Adrenal gland (tissue), 19 donors: ENCODE measurements at places on chromosomes 13 and 19. TPM values are rescaled to one million over a fixed set of nuclear protein-coding genes. Genes with fewer than 3 reads are reported as not detected.

GRCh38 chr13:71460211-71460610 lies 406.8 kb downstream of the DACH1 start:
- no peak for DNase-seq
- H3K27me3 ChIP-seq = no peaks in the 10 kb centered on the region
- H3K36me3 ChIP-seq = no peaks in the 10 kb centered on the region
- no peaks in the 10 kb centered on the region for H3K4me1 ChIP-seq
- H3K4me3 ChIP-seq = no peak overlapping the region

Gene OPA3
- total RNA-seq = 25.0 TPM

GRCh38 chr13:94711561-94712286 lies 621 bp downstream of the SOX21 start:
- H3K4me1 ChIP-seq = peaks cover 20% of the 10 kb centered on the region
- DNase-seq = no peak
- no peaks in the 10 kb centered on the region for H3K36me3 ChIP-seq
- H3K4me3 ChIP-seq = no peak overlapping the region
- H3K27ac ChIP-seq = no peak overlapping the region
- H3K27me3 ChIP-seq = peaks cover 74% of the 10 kb centered on the region

DNA sequence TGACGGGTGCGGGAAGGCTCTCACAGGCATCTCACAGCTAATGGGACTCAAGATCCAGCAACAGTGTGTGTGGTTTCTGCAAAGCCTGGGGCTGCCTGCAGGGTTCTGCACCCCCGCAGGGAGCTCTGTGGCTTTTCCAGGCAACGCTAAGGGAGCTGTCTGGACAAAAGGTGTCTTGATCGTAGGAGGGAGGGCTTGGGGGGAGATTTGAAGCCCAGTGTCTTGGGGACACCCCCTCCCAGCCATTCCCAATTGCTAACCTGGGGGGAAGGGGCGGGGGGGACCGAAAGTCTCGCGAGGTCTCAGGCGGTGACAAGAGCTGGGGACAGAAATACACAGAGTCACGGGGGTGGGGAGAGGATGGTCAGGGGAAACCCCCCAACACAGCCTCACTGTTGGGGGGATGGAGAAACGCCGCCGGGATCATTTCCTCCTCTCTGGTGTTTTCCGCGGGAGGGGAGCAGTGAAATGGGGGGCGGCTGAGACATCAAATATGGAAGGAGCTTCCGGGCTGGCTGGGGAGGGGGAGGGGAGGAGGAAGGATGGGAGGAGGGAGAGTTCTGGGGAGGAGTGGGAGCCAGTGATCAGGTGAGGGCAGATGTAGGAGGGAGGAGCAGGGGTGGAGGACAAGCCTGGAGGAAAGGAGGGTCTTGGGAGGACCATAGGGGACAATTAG lies 13.3 kb downstream of the KCNC3 start:
- no peak overlapping the region for H3K4me3 ChIP-seq
- no peaks in the 10 kb centered on the region for H3K4me1 ChIP-seq
- peaks cover 26% of the 10 kb centered on the region for H3K27me3 ChIP-seq
- DNase-seq = peak; percentile 12

- no peak overlapping the region for H3K27ac ChIP-seq
- no peak for DNase-seq
- peaks cover 11% of the 10 kb centered on the region for H3K27me3 ChIP-seq
Measured at GRCh38 chr13:25473864-25474263, 102.1 kb downstream of the ATP8A2 start.

Gene VSTM2B
- not detected for total RNA-seq

DNA sequence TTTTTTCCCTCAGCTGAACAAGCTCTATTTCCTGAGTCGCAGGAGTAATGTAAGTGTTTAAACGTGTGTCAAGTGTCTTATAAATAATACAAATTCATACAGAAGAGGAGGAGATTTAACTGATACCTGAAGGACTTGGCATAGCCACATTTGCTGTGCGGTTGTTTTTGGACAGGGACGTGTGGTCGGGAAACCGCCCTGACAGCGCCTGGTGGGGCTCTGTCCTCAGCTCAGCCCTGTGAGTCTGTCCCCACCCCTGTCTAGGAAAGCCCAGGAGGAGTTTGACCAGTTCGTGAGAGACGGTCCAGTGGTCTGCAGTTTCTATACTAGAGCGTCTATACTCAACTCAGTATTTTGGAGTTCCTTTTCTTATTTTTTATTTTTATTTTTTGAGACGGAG lies 16.7 kb downstream of the ZIC2 start:
- no peak overlapping the region for H3K27ac ChIP-seq
- no peak for DNase-seq
- H3K27me3 ChIP-seq = peaks cover 59% of the 10 kb centered on the region
- H3K4me1 ChIP-seq = no peaks in the 10 kb centered on the region

DNA sequence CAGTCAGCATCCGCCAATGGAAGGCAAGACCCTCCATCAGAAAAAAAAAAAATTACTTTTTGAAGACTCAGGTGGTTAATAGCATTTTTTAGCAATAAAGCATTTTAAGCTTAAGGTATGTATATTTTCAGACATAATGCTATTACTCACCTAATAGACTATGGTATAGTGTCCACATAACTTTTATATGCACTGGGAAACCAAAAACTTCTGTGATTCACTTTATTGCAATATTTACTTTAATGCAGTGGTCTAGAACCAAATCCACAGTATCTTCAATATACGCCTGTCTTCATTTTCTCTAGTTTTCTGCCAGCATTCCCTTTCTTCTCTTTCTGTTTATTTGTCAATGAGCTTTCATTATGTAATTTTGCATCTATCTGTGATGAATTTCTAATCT lies 418.1 kb downstream of the SLITRK6 start:
- no peaks in the 10 kb centered on the region for H3K27me3 ChIP-seq
- no peaks in the 10 kb centered on the region for H3K36me3 ChIP-seq
- H3K27ac ChIP-seq = no peak overlapping the region
